ENCODE measurements at places on chromosomes 3 and 15.

- DNase-seq = no peak
These were observed 7.8 kb upstream of the STAC start for GRCh38 chr3:36372534-36372935.

GRCh38 chr3:88960019-88960418, 147.4 kb upstream of the EPHA3 start:
- DNase-seq = no peak

DNA sequence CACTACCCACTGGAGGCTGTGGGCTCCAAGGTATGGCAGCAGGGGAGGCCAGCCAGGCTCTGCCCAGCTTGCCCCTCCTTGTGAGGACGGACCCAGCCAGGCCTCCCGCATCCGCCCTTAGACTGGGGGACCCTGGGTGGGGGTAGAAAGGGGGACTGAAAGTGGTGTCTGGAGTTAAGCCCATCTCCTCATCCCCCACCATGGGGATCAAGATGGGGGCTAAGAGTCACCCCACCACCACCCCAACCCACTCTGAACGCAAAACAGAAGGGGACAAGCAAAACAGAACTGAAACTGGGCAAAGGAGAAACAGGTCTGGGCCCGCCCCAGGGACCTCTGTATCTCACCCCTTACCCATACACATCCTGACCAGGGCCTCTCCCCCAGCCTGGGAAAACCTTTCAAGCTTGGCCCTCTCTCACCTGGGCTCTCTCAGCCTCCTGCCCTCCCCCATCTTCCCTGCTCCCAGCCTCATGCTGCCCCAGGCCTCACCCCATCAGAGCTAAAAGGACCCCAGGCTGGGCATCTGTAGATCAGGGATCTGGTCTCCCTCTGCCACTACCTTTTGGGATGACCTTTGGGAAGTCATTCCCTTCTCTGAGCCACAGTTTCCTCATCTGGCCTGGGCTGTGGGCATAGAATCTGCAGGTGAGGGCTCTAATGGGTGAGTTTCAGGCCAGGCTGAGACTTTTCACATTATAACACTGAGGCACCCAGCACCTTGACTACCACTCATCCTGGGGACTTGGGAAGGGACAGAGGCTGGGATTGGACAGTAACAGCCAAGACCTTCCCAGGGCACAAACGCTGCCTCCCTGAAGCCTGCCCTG, 30.0 kb upstream of the CYP11A1 start:
- no peak for DNase-seq

GRCh38 chr3:109336291-109336861, 970 bp downstream of the DPPA4 start:
- DNase-seq = peak; percentile 37

- DNase-seq = no peak
These were observed 50.0 kb downstream of the AMOTL2 start for GRCh38 chr3:134323966-134324962.

- no peak for DNase-seq
These were observed 393.2 kb downstream of the ERC2 start for GRCh38 chr3:56075089-56075488.

DNA sequence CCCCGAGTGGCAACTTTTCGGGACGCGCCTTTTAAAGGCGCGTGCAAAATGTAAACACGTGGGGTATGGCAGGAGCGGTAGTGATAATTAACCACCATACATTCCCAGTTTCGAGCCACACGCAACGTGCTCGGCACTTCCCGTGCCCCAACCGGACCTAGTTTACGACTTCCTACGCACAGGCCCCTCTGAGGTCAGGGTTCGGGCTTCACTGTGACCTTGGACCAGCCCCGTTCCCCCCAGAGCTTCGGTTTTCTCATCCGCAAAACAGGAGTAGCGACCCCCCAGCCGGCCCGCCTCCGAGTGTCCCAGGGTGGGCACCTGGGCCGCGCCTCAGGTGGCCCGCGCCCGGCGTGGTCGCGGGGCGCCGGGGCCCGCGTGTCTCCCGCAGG, 451 bp downstream of the CHCHD4 start:
- no peak for DNase-seq

GRCh38 chr15:100873029-100873677, 6.5 kb upstream of the ALDH1A3 start:
- peak; percentile 65 for DNase-seq

DNA sequence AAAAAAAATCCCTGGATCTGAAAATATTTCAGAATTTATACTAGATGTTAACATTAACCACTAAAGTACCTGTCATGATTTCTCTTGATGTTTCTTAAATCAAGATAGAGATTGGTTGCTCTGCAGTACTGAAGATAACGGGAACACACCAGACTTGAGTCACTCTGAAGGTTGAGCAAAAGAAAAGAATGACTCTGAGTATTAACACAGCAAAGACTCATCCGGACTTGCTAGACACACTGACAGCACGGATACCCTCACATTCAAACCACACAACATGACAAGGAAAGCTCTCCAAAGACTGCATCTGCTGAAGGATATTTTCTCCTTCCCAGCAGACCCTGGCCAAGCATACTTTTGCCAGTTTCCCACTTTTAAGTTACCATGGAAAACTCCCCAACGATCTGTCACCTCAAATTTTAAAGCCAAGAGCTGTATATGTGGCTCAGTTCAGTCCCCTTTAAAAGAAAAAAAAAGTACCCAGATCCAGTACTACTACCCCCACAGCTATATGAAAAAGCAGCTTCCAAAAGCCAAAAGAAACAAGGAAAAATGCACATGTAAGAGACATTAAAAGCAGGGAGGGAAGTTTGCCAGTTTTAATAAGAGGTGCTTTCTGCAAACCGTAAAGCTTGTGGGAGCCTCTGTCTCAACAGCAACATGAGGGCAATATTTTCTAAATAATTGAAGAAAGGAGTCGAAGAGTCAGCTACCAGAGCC, 8.3 kb downstream of the EOGT start:
- no peak for DNase-seq

DNA sequence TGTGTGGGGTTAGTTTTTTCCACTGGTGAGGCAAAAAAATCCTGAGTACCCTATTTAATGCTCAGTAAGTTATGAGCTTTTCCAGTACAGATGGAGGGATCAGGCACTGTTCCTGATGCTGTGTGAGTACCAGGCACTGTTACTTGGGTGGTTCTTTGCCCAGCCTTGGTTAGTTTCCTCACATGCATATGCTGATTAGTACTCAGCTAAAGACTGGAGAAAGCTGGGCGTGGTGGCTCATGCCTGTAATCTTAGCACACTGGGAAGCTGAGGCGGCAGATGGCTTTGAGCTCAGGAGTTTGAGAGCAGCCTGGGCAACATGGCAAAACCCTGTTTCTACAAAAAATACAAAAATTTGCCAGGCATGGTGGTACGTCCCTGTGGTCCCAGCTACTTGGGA, 210.3 kb upstream of the SGO1 start:
- no peak for DNase-seq

DNA sequence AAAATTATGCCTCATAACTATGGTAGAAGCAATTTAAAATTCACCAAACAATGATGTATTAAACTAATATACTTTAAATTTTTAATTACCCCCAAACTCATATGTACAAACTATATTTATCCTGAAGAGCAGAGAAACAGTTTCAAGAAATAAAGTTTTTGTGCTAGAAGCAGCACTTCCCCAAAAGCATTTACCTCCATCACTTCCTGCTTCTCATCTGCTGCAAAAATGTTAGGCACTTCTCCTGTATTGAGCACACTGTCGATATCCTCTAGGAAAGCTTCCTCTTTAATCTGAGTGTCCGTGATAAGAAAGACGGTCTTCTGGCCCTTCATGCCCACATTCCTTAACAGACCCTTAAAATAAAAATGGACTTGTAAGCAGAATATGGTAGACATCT, 101.5 kb upstream of the ASB14 start:
- no peak for DNase-seq

DNA sequence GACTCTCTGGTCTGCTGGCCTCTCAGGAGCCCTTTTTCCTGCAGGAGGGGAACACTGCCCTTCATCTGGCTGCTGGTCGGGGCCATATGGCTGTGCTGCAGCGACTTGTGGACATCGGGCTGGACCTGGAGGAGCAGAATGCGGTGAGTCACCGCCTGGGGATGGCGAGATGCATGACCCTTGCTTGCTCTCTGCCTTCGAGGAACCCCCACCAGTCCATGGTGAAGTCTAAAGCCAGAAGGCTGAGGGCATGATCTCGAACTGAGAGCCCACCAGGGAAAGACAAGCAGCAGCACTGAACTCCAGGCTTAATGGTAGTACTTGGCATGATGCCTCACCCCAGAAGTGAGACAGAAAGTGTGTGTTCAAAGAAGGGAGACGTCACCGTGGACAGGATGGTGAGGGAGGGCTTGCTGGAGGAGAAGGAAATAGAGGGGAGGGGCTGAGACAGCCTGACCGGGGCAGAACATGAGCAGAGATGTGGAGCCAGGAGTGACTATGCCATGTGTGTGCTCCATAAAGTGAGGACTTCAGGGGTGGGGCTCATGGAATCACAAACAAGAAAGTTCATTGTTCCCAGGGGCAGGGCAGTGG, 19.2 kb downstream of the ANKDD1A start:
- peak; percentile 52 for DNase-seq

All from smooth muscle cell of the brain vasculature (primary cell).